ENCODE measurements at places on chromosomes 12 and 14.

GRCh38 chr12:75483431-75483830 is 2.9 kb downstream of the GLIPR1 start:
- no peak for DNase-seq

GRCh38 chr14:76695263-76695920 is 65.9 kb upstream of the VASH1 start:
- DNase-seq, result no peak

- no peak for DNase-seq
Observed at GRCh38 chr14:84584511-84584910, 945.4 kb upstream of the FLRT2 start.

- no peak for DNase-seq
Observed at GRCh38 chr14:34710744-34711143, 3.6 kb downstream of the CFL2 start.

GRCh38 chr14:104969741-104970230 is 8.4 kb downstream of the AHNAK2 start:
- no peak for DNase-seq

DNA sequence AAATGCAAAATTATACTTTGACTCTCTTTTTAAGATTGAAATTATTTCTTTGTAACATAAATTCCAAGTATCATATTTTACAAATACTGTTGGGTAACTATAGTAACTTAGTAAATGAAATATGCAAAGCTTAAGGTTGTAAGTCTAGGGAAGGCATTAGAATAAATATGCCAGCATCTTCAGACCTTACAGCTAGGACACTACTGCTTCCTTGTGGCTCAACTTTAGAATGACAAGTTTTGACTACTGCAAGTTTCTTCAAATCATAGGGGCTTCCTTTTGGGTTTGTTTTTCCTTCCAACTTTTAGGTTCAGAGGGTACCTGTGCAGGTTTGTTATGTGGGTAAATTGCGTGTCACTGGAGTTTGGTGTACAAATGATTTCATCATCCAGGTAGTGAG is 17.7 kb upstream of the ANP32D start:
- no peak for DNase-seq

DNA sequence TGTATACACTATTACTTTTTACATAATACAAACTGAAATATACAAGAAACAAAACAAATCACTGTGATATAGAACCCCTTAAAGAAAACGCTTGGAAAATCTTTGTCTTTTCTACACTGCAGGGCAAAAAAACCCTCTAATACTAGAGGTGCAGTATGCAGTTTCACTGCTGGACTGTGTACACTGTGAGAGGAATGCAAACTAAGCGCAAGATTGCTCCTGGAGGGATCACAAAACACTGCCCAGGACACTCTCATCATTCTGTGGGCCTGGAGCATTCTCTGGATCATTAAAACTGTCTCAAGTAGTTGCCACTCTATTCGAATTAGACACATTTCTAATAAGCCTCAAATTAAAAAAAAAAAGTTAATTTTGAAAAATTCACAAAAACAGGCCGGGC is 217.6 kb downstream of the MED13L start:
- no peak for DNase-seq

DNA sequence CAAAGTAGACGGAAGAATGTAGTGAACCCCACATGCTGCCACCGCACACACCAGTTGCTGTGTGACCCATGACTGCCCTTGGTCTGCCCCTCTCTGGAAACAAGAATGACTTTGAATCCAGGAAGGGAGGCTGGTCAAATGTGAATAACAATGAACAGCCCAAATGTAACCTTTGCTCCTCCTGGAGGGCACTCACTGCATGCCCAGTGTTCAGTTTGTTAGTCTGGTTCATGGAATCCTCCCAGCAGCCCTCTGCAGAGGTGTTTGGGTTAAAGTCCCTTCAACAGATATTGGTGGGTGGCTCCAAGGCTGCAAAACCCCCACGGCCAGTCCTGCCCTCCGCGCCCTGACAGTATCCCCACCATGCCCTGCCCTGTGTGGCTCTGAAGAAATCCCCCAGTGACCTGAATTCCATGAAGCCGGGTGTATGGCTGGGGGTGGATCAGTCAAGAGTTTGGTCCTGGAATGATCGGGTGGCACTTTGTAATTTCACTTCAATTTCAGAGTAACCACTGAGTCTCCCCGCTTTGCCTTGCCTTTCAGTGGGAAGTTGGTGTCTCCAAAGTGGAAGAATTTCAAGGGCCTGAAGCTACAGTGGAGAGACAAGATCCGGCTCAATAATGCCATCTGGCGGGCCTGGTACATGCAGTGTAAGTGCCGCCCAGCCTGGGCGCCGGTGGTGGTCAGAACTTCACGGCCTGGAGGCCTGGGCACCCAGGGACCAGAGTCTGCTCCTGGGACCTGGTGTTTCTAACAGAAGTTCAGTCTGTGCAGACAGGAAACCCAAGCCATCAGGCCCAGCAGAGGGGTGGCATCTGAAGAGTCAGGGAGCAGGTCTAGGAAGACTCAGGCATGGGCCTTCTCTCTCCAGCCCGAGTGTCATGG is 47.1 kb downstream of the IL31 start:
- DNase-seq, result no peak

DNA sequence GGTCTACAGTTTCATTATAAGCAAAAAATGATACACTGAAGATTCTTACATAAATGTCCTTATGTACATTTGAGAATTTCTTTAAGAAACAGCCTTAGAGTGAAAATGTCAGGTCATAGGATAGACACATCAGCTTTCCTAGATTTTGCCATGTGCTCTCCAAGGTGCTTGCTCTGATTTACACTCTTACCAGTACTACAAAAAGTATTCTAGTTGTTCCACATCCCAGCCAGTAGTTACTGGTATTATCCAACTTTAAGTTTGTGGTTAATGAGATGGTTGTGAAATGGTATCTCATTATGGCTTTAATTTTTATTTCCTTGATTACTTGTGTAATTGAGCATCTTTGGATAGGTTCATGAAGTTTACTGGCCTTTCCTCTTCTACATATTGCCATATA is 5.0 kb upstream of the LRRK2 start:
- no peak for DNase-seq

DNA sequence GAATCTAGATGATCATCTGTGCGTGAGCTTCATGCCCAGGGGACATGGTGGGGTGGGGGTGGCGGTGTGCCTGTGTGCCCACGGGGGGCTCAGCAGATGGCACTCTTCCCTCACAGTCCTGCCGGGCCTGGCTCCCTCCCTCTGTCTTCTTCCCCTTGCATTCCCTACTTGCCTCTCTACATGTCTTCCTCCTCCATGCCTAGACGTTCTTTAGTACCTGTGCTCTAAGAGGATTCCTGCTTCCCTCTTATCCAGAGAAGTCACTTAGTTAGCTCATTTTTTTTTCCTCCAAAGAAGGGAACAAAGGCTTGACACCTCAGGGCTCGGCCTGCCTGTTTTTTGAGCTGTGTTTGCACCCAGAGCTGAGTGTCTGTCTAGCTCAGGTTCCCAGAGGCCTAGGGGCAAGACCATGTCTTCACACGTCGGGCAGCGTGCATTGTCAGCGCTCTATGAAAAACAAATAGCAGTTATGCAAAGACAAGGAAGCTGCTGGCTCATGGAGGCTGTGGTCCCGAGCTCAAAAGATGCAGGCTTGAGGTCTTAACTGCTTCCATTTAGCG is 48.8 kb downstream of the NINJ2 start:
- peak; percentile 55 for DNase-seq

GRCh38 chr12:119129827-119130434 is 48.8 kb upstream of the HSPB8 start:
- DNase-seq, result no peak

- DNase-seq, result peak; percentile 85
Observed at GRCh38 chr14:23555882-23556699, at the start of gene THTPA. TSS of gene THTPA (plus strand) at chr14:23556271. CDS start at chr14:23556758, 487 bp downstream.

- no peak for DNase-seq
Observed at GRCh38 chr14:78450669-78451318, 280.6 kb downstream of the NRXN3 start.

DNA sequence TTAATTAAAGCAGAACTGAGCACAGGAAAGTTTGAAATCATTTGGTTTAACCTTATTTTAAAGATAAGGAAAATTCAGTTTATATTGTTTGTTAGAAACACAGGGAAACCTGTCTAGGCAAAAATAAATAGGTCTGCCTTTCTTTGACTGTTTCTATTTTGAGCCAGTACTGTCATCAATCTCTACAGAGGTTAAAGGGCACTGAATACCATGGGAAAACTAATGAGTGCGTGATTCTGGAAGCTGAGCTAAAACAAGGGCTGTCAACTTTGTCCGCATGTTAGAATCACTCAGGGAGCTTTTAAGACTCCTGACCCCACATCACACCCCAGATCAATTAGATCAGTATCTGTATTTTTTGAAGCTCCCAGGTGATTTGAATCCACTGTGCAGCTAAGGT is 38.8 kb downstream of the NOPCHAP1 start:
- no peak for DNase-seq

GRCh38 chr12:132545955-132546354 is 56.0 kb downstream of the FBRSL1 start:
- no peak for DNase-seq

DNA sequence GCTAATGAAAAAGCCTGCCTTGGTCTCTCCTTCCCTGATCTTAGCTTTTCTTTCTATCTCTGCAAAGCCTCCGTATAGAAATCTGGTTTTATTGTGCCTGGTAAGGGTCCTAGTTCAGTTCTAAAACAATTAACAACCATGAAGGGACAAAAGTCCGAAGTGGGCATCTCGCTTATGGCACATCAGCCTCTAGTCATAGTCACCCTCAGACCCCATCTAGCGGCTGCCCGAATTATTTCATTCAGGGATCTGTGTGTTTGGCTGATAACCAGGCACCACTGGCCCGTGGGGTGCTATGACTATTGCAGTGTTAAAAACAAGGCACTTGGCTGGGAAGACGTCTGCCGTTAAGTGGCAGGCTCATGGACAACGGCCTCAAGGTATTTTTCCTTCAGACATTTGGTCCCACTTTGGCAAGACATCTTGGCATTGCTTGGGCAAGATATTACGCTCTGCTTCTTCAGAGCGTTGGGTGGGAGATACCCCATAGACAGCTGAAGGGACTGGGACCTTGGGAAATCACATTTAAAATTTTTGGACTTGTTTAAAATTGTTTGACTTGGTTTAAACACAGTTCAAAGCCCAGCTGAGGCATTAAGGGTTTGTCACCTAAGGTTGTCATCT is 87.1 kb downstream of the SINHCAF start:
- DNase-seq, result peak; percentile 67

- no peak for DNase-seq
Observed at GRCh38 chr12:75390156-75390898, 562 bp upstream of the GLIPR1L2 start.

GRCh38 chr12:93783832-93784231 is 106.7 kb downstream of the CRADD start:
- DNase-seq, result no peak

- DNase-seq, result no peak
Observed at GRCh38 chr14:25837551-25837965, 760.3 kb downstream of the NOVA1 start.

DNA sequence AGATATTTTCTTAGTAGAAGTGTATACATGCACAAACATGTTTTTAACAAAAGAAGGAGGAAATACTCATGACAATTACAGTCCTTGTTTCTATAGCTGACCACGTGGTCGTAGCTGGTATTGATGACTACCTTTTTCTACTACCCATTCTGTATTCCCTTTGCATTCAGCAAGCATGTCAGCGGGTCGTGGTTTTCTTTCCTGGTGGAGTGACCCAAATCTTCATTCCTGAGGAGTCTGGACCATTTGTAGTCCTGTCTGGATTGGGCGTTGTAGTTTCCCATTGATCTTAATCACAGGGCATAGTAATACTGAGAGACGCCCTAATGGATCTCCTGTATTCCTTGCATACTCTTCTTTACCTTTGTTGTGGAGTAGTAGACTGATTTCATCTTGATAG is 472.1 kb upstream of the RGS6 start:
- DNase-seq, result no peak

DNA sequence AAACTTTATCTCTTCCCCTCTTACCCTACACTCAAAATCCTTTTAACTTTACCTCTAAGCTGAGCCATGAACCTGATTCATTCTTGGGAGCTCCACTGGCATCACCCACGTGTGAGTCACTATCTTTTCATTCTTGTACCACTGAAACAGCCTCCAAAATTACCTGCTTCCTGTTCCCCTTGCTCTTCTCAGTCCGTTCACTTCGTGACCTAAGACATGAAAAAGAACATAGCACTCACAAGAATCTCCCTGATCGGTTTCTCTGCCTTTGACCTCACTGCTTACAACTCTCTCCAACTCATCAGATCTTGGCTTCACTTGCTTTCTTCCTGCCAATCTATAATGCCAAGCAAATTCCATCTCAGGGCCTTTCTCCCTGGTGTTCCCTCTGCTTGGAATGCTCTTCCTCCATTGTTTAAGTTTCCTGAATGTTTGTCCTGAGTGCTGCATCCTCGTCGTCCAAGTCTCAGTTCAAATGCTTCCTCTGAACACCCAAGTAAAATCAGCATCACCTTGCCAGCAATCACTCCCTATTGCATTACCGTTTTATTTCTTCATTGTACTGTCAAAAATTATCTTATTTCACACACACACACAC is 9.2 kb downstream of the GLIPR1 start:
- DNase-seq, result no peak

DNA sequence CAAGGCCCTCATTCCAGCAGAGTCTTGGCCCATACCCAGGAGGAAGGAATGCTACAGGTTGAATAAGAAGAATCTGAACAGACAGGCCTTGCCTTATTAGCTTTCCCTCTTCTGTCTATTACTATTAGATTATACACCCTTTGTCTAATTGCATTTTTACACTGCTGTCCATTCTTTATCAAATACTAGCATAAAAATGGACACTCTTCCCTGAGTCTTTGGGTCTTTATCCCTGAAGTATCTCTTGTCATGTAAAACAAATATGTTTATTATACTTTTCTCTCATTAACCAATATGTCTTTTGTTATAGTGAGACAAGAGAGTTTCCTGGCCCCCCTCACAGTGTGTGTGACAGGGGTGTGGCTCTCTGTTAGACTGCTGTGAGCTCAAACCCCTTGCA is 897.4 kb upstream of the SEL1L start:
- DNase-seq, result no peak

DNA sequence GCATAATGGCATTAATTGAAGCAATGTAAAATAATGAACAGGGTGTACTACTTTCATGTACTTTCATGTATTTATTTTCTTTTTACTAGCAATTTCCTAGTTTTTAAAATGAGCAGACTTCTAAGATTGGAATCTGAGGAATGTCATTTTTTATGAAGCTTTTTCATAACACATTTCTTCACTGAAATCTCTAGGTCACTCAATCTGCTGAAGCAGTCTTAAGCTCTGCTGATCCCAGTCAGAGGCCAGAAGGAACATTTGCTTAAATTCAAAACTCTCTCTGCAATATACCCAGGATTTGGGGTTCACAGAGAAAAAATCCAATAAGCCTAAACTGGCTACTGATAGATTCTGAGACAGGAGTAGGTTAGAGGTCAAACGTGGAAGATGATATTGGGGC is 73.6 kb upstream of the CNTN1 start:
- no peak for DNase-seq

- DNase-seq, result no peak
Observed at GRCh38 chr14:51295646-51296263, 55.7 kb downstream of the TMX1 start.

GRCh38 chr12:25242981-25243679 is 7.6 kb downstream of the KRAS start:
- DNase-seq, result no peak
